ENCODE measurements at places on chromosomes 12 and 14.

DNA sequence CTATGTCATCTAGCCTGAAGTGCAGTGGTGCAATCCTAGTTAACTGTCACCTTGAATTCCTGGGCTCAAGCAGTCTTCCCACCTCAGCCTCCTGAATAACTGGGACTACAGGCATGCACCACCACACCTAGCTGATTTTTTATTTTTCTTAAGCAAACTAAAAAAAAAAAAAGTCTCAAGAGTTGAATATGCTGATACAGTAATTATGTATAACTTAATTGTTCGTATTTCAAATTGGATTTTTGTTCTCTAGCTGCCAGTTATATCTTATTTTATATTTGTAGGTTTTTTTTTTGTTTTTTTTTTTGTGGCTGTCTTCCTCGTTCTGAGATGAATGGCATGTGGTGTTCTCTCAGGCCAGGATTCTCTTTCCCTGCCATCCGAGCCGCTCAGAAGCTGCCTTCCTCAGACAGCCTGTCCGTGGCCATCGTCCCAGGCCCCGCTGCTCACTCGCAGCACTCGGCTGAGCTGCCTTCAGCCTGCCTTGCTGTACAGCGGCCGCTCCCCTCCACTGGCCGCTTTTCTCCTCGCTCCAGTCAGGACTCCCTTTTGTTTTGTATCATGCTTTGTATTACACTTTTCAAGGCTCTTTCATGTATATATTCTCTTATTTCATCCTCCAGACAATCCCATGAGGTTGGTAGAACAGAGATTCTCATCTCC is 53.3 kb downstream of the WDR20 start:
- no peak for DNase-seq

- DNase-seq: no peak
These were observed 60.8 kb downstream of the SLC24A4 start for GRCh38 chr14:92383805-92384204.

DNA sequence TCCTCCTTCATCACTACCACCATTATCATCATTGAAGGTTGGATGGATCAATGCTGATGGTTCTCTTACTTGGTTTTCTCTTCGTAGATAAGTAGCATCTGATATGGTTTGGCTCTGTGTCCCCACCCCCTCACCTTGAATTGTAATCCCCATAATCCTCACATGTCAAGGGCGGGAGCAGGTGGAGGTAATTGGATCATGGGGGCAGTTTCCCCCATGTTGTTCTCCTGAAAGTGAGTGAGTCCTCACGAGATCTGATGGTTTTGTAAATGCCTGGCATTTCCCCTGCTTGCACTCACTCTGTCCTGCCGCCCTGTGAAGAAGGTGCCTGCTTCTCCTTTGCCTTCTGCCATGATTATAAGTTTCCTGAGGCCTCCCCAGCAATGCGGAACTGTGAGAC is 172.4 kb upstream of the PWP1 start:
- no peak for DNase-seq

DNA sequence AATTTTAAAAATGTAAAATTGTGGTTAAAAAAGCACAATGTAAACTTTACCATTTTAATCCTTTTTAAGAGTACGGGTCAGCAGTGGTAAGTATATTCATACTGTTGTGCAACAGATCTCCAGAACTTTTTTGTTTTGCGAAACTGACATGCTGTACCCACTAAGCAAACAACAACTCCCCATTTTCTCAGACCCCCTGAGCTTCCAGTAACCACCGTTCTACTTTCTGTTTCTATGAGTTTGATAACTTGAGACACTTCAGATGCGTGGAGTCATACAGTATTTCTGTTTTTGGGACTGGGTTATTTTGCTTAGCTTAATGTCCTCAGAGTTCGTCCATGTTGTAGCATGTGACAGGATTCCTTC is 38.0 kb downstream of the CHST11 start:
- peak; percentile 66 for DNase-seq

DNA sequence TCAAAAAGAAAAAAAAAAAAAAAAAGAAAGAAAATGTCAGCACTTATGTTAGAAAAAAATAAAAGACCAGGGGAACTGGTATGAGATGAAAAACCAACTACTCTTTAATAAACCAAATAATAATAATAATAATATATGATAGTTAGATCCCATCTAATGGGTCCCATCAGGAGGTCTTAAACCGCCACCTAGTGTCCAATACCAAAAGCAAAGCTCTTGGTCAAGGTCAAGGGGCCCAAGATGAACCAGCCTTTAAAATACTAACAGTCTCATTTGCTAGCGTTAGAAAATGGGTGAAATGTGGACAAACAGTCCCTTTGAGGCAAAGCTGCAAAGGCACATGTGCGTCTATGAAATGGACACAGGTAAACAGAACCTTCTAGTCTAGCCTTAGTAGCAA is 12.3 kb downstream of the BRAP start:
- peak; percentile 37 for DNase-seq

DNA sequence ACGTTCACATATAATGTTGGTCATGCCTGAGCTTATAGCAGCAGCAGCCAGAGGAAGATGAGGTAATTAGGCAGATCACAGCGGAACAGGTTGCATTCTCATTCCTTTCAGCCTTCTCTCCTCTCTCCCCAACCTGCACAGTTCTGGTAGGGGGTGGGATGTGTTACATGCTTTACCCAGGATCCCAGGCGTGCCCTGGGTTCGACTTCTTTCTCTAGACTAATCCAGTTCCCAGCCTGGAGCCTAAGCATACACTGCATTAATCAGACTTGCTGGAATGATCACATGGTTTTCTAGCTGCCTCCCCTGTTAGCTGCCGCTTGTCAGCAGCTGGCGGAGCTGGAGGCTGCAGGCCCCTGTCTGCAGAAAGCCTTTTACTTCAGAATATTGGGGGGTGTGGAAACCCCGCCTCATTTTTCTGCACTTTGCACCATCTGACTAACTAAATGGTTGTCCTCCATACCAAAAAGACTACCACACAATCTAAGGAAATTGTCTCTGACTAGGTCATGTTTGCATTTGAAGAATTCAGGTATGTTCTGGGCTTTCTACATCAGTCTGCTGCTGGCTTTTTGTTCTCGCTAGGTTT is 46.0 kb upstream of the EVL start:
- DNase-seq: no peak

DNA sequence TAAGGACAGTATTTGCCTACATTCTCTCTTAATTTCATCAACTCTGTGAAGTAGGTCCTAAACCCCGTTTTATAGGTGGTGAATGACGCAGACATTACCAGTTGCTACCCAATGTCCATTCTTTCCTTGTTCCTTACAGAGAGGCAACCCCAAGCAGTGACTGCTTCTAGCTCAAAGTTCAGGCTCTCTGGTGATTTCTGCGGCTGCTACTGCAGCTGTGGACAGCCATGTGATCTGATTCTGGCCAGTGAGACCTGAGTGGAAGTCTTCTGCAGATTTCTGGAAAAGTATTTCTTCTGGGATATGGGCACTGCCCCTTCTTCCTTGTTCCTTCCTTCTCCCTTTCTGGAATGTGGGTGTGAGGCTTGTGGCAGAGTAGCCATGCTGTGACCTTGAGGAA is 82.9 kb downstream of the ARF6 start:
- no peak for DNase-seq

DNA sequence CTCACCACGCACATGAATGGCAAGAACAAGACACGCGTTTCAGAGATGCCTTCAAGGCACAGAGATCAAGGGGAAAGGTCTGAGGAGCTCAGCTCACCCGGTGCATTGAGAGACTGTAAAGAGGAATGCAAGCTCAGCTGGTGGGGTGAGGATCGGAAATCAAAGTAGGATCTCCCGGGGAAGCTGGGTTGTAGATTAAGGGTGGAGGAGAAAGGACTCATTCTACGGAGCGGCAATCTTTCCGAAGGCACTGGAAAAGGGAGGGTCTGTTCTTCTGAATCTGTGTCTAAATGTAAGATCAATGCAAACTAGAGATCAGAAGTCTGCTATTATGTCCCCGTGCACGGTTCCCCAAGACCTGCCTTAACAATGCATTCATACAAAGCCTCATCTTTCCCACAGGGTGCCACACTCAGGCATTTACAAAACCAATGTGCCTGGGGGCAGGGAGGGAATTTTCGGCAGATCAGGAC is 41.6 kb upstream of the PYGL start:
- no peak for DNase-seq

DNA sequence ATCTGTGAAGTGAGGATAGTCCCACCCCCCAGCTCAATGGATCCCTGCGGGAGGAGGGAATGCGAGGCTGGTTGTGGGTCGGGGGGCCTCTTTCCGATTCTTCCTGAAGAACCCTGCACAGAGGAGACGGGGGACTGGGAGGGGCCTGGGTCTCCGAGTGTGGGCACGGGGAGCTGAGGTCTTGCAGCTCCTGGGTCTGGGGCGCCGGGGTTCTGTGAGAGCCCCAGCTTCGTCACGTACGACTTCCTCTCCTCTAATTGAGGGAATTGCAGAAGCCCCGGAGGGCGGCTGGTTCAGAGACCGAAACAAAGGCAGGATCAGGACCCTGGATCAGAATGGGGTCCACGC is 66.6 kb downstream of the DIO3 start:
- DNase-seq: peak; percentile 26

DNA sequence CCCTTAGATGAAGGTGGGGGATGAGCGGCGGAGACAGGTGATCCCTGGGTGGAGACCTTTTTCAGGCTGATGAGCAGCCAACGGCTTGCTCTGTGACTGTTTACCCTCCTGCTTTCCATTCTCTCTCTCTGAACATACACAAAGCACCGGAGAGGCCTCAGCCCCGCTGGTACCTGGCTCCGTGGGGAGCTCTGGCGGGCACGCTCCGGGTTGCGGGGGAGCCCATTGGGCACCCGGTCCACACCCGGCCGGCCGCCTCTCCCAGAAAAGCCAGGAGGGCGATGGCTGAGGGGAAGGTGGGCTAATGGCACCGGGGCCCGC is 545 bp downstream of the SMARCC2 start:
- no peak for DNase-seq

GRCh38 chr12:81963636-81964035 is 204.5 kb upstream of the PPFIA2 start:
- DNase-seq: no peak

DNA sequence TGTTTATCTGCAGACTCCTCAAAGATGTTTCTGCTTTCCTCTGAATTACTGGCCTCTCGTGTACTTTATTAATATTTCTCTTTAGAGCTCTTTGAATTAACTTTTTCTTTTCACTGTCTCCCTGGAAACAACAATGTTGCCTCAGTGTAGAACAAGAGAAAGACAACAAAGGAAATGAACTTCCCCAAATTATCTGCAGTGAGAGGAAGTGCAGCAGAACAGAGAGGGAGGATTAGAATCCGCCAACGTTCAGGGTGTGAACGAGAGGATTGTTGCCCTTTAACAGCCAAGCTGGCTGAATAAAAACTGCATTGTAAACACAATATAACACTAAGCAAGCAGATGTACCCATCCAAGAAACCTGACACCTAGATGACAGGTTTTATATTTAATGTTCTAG is 375.9 kb downstream of the GALC start:
- no peak for DNase-seq

GRCh38 chr14:20438664-20439063 is 2.7 kb upstream of the KLHL33 start:
- no peak for DNase-seq

GRCh38 chr14:94615823-94616570 is 3.8 kb downstream of the SERPINA3 start:
- DNase-seq: no peak

- DNase-seq: no peak
These were observed 77.1 kb upstream of the ANKS1B start for GRCh38 chr12:100061814-100062213.

- DNase-seq: peak; percentile 87
These were observed 9.1 kb downstream of the BTBD7 start for GRCh38 chr14:93323600-93324174.

DNA sequence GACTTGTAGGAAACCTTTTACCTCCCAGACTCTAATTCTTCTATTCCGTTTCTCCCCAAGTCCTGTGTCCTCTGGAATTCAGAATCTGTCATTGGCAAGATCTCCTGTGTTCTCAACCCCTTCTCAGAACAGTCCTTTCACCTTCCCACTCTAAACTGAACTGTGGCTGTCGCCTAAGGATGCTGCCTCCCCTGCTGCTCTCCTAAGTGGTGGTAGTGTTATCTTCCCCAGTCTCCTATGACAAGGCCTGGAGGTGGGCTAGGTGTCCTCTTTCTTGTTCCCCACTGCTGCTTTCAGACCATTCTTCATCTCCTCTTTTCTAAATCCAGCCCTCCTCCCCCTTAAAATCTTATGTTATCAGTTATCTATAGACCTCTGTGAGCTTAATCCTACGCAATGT is 397.4 kb downstream of the RAD51B start:
- DNase-seq: no peak
